ENCODE measurements at places on chromosomes 6 and 20. TPM values are rescaled to one million over a fixed set of nuclear protein-coding genes. Genes with fewer than 3 reads are reported as not detected.
A peak's percentile ranks its signal among the peaks of the same experiment; 100 is the strongest.

GRCh38 chr6:170371588-170371987 lies 65.0 kb downstream of the FAM120B start:
- no peak for DNase-seq

DNA sequence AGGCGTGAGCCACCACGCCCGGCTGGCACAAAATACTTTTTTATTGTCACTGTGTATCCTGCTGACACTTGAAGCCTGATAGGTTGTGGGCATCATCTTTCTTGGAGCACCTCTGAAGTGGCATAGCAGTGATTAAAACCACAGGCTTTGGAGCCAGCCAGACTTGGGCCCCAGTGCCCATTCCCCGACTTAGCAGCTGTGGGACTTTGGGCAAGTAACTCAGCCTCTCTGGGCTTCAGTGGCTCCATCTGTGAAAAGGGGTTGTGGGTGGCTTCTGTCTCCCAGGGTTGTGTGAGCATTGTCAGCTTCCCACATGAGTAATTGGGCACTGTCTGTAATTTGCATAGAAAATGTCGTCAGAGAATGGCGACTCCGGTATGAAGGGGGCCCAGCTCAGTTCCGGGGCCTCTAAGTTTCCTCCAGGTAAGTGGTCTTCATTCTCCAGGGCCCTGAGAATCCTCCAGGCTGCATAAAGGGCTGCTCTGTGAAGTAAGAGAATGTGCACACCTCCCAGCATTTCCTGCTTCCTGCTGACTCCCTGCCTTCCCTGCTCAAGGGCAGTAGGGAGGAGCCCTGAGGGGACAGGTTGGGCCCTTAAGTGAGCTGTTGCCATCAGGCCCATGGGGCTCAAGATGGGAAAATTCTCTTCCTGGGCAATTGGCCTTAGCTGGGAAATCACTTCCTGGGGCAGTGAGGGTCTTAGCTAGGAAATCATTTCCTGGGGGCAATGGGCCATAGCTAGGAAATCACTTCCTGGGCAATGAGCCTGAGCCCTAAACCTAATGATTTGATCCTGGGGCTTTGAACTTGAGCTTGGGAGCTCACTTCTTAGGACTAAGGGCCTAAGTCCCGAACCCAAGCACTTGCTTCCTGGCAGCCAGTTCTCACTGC lies 27.2 kb downstream of the ARHGAP40 start:
- DNase-seq, result no peak

GRCh38 chr6:139515511-139515910 lies 141.1 kb upstream of the CITED2 start:
- no peak for DNase-seq

GRCh38 chr20:25553819-25554296 lies 31.5 kb downstream of the NINL start:
- no peak for DNase-seq

DNA sequence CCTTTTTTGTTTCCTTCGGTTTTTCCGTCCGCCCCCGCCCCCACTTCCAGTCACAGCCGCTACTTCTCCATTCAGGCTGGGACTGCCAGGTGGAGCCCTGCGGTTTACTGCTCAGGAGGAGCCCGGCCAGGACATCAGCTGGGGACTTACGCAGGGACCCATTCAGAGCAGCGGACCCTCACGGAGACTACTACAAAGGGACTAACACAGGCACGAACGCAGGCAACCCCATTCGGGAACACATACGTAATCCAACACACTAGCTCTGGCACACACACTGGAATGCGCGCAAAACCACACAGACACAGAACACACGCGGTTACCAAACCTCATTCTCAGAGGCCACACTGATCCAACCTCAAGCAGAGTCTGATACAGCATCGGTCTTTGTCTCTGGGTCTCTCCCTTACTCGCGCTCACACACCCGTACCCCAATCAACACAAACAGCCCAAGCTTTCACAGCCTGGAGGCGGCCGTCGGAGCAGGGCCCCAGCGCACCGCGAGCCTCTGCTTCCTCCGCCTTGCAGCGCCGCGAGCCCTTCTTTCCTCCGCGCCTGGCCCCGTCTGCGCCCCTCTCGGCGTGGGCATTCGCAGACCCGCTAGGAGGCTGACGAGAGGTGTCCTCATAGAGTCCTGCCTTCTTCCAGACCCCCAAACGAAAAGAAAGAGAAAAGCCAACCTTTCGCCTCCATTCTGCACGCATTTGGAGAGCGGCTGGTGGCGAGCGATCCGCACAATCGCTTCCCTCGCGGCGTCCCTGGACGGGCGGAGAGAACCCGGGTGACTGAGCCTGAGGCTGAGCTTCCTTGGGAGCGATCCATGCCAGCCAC lies 1.1 kb upstream of the SLC32A1 start:
- no peak for DNase-seq

DNA sequence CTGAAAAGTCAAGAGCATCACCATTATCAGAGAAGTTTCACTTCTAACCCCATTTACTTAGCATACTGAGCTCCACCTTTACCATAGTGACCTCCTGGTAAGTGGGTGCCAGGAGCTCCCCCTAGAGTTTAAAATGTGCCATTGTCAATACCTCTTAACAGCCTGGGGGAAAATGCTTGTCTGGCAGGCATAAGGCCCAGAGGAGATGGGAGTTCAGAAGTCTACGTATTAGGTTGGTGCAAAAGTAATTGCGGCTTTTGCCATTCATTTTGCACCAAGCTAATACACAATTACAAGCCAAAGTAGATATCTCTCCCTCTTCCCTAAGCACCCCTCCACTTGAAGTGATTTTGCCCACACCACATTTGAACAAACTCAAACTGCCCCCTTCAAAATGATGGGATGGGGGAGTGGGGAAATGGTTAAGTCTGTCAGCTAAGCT lies 919.0 kb downstream of the KIF16B start:
- no peak for DNase-seq

- no peak for DNase-seq
Observed at GRCh38 chr6:25596928-25597818, 54.8 kb upstream of the SCGN start.

DNA sequence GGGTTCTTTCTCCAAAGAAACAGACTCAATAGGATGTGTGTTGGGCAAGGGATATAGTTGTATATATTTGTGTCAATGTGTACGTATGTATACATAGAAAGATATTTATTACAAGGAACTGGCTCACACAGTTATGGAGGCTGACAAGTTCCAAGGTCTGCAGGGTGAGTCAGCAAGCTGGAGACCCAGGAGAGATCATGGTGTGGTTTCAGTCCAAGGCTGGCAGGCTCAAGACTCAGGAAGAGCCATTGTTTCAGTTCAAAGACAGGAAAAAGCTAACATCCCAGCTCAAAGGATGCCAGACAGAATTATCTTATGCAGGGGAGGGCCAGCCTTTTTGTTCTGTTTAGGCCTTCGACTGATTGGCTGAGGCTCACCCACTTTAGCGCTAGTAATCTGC lies 89.9 kb upstream of the RALGAPA2 start:
- no peak for DNase-seq

DNA sequence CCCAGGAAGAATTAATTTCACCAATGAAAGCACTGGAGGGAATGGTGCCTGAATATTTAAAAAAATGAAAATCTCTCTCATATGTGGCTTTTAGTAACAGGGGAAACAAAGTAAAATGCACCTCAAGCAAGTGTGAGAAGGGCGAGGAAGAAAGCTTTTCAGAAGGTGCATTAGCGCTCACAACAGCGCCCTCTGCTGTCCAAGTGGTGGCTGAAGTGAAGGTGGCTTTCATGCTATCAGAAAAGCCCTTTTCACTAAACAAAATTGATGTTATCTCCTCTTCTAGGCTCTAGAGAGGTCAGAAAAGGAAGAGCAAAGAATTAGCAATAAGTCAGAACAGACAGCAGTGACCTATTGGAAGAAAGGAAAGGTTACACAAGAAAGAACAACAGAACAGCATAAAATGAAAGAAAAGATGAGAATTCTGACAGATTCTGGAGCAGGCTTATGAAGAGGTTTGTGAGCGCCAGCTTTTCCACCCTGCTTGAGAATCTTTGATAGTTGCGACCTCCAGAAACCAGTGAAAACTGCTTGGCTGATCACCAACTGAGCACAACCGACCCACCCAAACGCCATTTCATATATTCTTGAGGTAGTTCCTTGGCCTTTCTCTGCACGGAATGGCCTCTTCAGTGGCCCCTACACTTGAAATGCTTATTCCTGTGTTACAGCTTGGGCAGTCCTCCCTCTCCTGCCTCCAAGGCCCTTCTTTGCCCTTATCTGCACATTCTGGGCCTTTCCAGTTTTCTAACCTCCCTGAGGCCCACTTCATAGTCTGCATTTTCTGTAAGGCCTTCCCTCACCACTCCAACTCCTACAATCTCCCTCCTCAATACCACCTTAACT lies 45.3 kb downstream of the SMLR1 start:
- peak; percentile 58 for DNase-seq

DNA sequence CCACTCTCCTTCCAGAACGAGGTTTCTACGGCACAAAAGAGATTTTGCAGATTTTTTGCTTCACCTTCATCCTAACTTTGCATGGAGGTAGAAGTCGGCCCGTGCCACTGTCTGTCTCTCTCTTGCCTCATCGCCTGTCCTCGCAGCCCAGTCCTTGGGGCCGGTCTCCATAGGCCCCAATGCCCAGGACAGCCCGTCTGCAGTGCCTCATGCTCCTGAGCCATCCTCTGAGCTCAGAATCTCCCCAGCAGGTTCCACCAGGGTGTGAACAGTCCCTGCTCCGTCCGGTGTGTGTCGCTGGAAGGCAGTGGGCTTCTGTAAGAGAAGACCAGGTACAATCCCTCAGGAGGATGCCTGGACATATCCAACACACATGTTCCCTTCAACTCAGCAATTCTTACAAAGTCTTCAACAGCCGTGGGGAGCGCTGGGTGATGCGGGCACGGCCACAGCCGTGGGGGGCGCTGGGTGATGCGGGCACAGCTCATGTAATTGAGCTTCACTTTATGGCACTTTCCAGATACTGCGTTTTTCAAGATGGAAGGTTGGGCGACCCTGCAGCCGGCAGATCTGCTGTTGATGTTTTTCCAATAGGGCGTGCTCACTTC lies 231.9 kb downstream of the DLL1 start:
- DNase-seq, result no peak

- DNase-seq, result no peak
Observed at GRCh38 chr6:21856844-21857243, 263.3 kb downstream of the SOX4 start.

DNA sequence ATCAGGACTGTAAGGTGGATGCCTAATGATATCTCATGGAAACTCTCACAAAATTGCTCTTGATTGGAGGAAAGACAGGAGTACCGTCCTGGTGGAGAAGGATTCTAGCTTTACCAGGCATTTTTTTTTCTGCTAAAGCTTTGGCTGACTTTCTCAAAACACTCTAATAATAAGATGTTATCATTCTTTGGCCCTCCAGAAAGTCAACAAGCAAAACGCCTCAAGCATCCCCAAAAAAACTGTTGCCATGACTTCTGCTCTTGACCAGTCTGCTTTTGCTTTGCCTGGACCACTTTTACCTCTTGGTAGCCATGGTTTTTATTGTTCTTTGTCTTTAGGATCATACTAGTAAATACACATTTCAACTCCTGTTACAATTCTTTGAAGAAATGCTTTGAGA lies 55.5 kb upstream of the RUNX2 start:
- no peak for DNase-seq

DNA sequence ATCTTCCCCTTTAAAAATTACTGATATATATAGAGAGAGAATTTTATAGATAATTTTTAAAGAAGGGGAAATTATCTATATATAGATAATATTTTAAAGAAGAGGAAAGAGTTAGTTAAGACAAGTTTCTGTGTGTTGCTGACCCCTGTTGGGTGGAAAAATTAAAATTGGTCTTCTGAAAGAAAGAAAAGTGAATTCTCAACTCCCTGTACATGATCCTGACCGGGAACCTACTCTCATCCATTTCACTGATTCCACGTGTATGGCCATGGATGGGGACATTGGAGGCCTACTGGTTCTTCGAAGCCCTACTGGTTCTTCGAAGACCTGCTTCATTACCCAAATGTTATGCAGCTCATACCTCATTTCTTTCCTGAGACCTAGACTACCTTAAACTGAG lies 53.0 kb upstream of the TCF21 start:
- DNase-seq, result no peak

DNA sequence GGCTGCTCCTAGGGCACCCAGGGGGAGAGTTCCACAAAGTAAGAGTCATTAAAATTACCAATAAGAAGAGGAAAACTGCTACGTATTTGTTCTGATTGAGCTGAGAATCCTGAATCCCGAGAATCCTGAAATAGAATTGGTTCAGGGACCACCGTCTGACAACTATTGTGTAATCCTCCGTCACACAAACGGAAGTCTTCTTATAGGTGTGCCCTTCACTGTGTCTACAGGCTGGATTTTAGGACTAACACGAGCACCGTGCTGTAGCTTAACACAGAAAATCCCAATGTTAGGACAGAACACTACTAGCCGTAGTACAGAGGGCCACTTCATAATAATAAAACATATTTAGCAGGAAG lies 50.6 kb upstream of the RNF182 start:
- no peak for DNase-seq

DNA sequence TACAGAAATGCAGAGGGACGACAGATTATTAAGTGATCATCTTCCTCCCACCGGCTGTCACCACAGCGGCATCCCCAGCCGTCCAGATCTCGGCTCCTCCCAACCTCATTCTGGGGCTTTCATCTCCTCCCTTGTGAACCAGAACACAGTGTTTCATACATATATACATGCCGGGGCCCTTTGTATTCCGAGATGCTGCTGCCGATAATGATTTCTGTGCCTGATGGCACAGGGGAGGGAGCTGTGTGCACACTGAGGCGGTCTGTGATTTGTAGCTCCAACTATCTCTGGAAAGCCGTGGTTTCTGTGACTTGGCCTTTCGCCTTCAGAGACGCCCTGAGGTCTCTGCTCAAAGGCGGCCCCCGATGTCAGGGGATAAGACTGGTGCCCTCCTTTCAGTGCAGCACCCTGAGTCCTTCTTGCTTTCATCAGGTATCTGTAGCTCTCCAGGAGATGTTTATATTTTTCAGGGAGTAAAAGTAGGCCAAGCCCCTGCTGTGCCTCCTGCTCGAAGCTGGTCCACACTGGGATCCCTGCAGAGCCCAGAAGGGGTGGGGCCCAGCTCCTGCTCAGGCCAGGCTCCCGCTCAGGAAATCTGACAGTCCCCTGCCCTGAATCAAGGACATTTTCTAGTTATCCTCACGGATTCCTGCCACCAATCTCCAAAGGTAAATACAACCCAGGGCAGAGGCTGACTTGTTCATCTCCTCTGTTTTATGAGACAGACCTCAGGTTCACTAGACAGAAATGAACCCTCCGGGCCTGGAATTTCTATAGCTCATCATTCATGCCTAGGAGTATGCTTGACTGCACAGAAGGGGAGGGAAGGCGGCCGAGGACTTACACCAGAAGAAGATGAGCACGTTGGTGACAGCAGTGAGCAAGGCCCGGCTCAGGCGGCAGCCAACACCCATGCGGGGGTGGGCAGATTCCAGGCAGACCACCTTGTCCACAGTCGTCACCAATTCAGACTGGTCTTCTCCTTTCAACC lies 11.2 kb downstream of the LEMD2 start:
- DNase-seq, result no peak

Gene TRAPPC3L
- polyA plus RNA-seq, result 0.66 TPM

Gene ZBTB2
- 16.7 TPM for polyA plus RNA-seq

Gene OTOR
- polyA plus RNA-seq, result not detected

Gene KCNK17
- polyA plus RNA-seq, result 14.8 TPM

Gene SOX4
- polyA plus RNA-seq, result 103 TPM

Gene LRRC73
- polyA plus RNA-seq, result 1.0 TPM

Gene ZNF831
- 0.15 TPM for polyA plus RNA-seq

Gene THEMIS
- polyA plus RNA-seq, result 0.13 TPM

Gene PROKR2
- not detected for polyA plus RNA-seq

Gene FAM83B
- polyA plus RNA-seq, result 5.8 TPM

All from right lung (tissue), 10 donors.